ENCODE measurements at places on chromosomes 3 and 15.

- DNase-seq = no peak
Observed at GRCh38 chr3:193614430-193614829, 21.4 kb downstream of the OPA1 start.

DNA sequence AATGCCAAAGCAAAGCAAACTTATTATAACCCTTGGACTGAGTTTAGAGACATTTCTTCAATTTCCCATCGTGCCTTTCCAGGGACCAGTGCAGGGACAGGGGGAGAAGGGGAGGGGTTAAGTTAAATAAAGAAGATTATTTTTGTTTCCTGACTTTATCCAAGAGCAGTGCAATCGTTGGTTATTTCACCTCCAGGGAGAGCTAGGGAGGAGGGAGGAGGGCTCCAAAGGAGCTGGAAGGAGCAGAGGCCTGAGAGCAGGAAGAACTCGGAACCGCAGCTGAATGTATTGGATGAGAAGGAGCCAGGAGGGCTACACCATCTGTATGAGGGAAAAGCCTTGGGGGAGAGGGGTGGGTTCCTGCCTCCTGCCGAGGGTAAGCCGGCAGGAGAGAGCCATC is 20.7 kb downstream of the HAPLN3 start:
- no peak for DNase-seq

GRCh38 chr3:80297720-80298119 is 529.9 kb upstream of the ROBO1 start:
- DNase-seq = no peak

DNA sequence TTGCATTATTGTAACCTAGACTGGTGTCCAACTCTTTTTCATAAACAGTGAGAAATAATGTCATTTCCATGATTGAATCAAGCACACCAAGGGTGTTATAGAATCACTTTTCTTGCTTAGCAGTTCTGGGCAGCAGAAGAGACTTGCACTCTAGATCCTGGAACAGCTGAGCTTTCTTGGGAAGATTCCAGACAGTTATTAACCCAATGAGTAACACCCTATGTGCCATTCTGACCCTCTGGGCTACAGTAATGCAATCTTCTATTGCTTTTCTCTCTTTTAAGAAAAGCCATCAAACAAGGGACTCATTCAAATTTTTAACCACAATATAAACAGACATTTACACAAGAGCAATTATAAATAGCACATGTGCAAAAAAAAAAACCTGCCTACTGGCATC is 39.3 kb upstream of the USP3 start:
- DNase-seq = no peak

- DNase-seq = peak; percentile 58
Observed at GRCh38 chr15:79184465-79184892, 93.9 kb upstream of the RASGRF1 start.

GRCh38 chr3:172803489-172803888 is 53.0 kb downstream of the ECT2 start:
- DNase-seq = no peak

DNA sequence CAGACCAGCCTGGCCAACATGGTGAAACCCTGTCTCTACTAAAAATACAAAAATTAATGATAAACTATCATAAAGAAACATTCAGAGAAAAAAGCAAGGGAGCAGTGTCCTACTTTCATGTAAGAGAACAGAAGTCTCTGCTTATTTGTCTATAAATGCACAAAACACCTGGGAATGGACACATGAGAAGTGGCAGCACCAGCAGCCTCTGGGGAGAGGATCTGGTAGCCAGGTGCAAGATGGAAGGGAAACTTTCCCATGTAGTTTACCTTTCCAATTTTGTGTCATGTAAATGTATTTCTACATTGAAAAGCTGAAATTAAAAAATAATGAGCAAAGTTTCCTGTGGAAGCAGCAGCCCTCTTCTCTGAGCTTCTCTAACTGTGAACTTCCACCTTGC is 18.8 kb downstream of the SCAP start:
- DNase-seq = no peak

DNA sequence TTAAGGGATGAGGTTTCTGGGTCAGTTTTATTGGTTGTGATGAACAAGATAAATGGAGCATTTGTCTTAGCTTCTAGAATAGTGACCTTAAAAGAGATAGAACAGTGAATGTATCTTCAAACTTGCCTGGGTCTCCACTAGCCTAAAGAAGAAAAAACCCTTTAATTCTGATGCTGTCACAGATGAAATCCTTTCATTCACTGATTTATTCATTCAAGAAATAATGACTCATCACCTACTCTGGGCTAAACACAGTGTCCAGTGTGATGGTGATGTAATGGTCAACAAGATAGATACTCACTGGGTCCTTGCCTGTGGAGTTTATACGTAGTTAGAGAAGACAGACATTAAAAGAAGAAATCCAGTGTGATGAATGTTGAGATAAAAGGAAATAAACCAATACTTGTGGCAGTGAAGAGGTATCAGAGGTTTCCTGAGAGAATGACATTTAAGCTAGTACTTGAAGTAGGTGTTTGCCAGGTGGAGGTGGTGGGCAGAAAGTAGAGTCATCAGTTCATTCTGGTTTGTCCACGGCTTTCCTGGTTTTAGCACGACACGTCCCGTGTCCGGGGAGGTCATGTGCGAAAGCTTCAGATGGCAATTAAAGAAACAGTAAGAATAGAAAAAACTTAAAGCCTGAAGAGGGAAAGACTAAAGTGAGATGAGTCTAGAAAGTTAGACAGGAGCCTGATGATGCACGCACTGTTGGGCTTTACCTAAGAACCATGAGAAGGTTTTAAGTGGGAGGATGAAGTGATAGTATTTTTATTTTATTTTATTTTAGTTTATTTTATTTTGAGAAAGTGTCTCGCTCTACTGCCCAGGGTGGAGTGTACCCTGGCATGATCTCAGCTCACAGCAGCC is 18.5 kb downstream of the PAK2 start:
- DNase-seq = no peak

DNA sequence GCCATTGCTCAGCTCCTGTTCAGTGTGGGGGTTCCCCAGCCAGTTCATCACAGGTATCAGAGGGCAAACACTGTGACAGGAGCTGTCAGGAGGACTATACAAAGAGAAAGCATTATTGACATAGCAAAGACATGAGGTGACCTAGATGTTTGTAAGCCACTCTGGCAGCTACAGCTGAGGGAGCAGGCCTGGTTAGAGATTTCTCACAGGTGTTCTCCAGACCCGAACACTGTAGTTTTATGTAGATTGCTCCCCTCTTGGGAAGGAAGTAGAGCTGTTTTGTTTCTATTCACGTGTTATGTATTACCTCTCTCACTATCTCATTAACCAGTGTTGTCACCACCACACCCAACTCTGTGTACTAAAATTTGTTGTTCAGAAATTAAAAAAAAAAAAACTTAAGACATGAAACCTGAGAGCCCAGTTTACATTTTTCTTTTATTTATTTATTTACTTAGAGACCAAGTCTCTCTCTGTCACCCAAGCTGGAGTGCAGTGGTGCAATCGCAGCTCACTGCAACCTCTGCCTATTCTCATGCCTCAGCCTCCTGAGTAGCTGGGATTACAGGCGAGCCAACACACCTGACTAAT is 123.7 kb downstream of the RBPMS2 start:
- peak; percentile 17 for DNase-seq

DNA sequence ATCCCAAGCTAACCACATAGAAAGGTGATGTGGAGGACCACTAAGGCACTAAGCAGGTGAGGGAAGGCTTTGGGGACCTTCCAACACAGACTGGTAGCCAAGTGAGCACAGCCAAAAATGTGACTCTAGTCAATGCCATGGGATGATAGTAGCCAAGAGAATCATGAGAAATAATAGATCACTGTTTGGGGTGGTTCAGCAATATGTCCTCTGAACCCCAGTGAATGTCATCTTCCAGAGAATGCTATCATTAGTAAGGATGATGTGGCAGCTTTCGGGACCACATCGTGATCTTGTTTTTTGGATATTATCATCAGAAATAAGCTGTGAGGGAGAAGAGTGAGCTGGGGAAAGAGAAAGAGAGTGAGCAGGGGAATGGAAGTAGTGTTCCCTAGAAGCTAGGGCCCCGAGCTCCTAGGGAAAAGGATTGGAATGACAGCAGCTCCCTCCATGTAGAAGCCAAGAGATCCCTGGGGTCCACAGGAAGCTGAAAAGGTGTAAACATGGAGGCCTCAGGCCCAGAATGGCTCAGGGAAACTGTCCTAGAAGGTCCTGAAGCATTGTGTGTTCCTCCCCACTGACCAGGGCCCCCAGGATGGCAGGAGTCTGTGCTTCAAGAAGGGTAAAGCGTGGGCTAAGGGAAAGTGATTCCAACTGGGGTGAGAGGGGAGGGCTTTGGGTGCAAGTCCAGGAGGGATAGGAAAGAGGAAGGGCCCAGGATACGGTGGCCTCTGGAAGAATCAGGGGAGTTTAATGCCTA is 56.6 kb upstream of the KLF13 start:
- no peak for DNase-seq

DNA sequence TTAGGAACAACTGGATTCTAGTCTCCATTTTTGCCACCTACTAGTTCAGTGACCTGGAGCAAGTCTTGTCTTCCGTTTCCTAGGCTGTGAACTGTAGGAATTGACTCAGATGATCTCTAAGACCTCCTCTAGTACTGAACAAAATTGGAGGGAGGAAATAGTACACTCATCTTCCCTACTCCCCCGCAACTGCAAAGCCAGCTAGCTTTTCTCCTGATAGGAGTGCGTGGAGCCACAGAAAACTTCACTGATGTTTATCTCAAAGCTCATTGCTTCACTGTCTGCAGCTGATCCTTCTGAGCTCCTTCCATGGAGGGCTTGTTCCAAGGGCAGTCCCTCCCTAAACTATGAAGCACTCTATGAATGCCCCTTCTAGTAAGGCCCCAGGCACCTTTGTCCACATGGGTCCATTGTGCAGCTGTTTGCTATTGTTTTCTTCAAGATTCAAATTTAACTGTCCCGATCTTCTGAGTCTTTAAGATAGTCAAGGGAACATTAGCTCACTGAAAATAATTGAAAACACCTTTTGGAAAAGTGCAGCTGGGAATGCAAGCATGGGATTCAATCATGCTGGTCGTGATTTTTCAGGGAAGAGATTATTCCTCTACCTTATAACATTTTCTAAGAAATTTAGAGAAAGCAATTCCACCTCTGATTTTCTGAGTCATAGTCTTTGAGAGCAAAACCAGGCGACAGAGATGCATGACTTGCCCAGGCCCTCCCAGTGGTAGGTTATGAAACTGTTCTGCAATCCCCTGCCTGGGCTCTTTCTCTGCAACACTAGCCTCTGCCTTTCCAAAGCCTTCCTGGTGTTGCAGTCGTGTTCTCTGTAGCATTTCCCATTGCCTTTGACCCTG is 24.3 kb downstream of the FILIP1L start:
- no peak for DNase-seq

- DNase-seq = no peak
Observed at GRCh38 chr3:98731720-98732285, 31.3 kb upstream of the ST3GAL6 start.

- DNase-seq = no peak
Observed at GRCh38 chr15:58498821-58499580, 67.2 kb downstream of the LIPC start.

GRCh38 chr3:136730595-136731273 is 21.4 kb downstream of the STAG1 start:
- no peak for DNase-seq

DNA sequence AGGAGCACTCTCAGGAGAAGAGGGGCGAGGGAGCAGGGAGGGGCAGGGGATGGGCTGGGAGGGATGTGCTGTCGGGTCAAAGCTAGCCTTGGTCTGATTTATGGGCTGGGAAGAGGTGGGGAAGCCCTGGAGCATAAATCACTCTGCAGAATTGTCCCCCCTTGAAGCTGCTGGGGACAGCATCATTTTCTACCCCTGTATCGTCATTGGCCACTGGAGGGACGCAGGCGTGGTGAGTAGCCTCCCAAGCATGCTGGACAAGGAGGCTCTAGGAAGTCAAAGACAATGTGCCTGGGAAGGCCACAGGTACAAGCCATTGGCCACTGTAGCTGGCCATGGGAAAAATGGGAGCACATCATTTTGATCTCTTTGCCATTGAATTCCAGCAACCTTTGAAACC is 175.5 kb upstream of the CTDSPL start:
- no peak for DNase-seq

DNA sequence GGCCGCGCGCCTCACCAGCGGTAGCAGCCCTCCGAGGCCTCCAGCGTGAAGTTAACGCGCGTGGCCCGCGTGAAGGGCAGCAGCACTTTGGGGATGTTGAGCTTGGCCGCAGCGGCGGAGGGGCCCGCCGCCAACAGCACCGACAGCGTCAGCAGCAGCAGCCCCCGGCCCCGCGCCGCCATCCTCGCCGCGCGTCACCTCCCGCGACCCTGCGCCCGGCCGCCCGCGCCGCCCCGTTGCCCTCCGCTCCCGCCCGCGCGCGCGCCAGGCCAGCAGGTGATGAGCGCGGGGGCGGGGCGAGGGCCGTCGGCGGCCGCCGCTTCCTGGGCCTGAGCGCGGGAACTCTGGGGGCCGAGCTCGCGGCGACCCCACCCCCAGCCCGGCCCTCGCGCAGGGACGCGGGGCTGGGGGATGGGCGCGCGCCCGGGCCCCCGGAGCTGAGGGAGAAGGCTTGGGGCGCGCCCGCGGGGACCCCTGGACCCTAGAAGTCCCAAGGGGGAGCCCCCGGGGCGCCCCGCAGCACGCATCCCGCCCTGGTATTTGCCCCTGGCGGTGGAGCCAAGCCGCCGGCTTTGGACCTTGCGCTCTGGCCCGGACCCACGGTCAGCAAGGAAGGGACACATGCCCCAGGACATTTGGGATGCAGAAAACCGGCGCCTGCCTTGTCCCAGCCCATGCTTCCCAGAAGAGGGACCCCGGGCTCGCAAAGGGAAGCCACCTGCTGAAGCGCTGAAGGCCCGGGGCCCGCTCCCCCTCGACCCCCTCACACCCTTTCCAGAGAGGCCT is at the start of gene NUP210:
NUP210 (minus strand) TSS at position 278 of the 786 bp plus-strand sequence; CDS start at position 182, 96 bp downstream.
- DNase-seq = peak; percentile 27

All from stimulated activated CD4-positive, alpha-beta T cell treated with anti-CD3 and anti-CD28 coated beads, Interleukin-1b, Interleukin-23, amount 100 ng/mL, for 4 hours (primary cell).